Body of pancreas (tissue), 4 donors: ENCODE measurements at places on chromosomes 5 and 9.

- DNase-seq: no peak
Measured at GRCh38 chr9:97571664-97572063, 61.5 kb downstream of the TSTD2 start.

DNA sequence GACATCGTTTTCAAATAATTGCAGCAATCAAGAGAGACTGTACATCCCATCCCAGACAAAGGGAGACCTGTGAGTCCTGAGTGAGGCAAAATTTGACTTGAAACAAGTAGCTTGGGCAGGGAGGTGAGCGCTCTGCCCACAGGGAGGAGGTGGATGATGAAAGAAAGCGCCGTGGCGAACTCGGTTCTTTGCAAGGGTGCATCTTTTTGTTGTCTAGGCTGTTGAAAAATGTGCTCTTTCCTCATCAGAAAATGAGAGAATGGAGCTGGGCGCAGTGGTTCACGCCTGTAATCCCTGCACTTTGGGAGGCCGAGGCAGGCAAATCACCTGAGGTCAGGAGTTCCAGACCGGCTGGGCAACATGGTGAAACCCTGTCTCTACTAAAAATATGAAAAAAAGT is 150.5 kb downstream of the GAPVD1 start:
- DNase-seq: no peak

DNA sequence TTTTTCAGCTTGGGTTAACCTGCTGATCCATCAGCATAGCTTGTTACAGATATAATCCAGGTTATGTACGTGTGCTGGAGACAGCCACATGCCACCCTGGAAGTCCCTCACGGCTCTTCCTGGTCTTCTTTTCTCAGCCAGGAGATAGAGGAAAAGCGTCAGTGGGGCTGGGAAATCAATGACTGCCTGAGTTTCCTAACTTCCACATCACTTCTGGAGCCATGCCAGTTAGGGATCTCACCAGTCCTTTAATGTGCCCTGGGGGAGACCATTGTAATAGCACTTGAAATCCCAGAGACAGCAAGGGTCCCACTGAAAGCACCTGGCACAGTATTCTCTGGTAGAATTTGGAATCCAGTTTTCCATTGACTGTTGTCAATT is 29.2 kb downstream of the ANXA2R start:
- DNase-seq: no peak

DNA sequence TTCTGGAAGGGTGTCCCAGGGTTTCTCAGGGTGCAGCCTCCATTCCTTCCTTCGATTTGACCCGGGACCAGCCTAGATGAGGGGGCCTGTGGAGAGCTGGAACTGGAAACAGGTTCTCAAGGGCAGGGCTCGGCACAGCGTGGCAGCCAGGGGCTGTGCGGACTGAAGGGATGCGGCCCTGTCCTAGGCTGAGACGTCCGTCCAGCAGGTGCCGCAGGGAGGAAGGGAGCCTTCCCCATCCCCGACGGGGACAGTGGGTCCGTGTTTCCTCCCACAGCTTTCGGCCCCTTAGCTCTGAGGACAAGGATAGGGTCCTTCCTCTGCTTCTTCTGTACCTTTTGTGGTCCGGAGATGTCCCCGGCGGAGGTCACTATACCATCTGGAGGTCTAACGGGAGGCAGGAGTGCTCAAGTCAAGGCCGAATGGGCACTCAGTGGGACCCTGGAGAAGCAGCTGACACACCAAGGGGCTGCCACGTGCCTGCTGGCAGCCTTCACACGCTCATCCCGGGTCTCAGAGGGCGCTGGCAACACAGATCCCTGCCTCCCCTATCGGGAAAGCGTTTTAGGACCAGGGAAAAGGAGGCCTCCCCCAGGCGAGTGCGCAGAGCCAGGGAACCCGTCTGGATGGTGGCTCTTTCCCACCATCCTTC is 49.9 kb downstream of the USP20 start:
- peak; percentile 45 for DNase-seq

DNA sequence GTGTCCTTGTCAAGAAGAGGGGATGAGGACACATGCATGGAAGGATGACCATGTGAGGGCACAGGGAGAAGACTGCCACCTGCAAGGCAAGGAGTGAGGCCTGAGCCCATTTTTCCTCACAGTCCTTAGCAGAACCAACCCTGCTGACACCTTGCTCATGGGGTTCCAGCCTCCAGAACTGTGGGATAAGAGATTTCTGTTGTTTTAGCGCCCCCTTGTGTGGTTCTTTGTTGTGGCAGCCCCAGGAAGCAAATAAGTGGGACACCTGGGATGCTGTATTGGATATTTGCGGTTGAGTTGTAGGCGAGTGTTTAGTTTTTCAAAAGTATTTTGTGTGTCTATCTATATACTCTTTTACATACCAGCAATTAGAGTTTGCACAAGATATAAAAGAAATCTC is 206.4 kb downstream of the NXNL2 start:
- no peak for DNase-seq

DNA sequence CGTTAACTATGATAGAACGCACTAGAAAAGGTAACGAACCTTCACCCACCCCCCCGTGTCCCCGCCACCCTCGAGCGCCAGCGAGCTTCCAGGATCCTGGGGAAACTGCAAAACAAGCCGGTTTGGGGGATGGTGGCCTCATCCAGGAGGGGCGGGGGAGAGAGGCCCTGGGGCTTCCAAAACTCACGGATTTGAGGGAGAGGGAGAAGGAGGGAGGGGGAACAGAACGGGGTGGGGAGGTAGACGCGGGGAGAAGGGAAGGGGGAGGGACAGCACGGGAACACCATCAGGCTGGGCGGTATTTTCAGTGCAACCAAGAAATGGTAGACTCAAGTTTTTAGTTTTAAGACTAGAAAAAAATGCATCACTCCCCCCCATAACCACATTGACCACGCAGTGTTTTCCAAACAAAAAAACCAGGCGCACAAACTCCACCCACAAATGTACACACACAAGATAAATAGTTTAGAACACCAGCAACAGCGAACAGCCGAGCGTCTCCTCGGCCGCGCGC is 1.4 kb downstream of the NRARP start:
- peak; percentile 49 for DNase-seq

DNA sequence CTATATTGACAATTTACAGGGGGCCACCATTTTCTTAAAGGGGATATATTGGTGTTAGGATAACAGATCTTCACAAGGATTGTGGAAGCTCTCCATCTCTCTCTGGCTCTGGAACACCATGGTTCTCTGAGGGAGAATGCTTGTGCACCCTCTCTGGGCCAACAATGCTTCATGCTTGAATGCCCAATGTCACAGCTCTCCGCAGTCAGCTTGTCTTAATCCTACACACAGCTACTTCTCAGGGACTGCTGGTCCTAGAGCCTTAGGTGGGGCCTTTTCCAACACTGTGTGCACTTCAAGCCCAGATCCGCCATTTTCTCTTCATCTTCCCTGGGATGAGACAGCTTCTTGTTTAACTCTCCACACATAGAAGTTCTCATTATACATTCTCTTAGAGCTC is 6.9 kb upstream of the PDLIM4 start:
- no peak for DNase-seq

GRCh38 chr9:132006677-132007370 is 72.8 kb downstream of the MED27 start:
- DNase-seq: no peak

GRCh38 chr9:111599092-111599954 is at the start of gene PTGR1:
Gene PTGR1 (minus strand): TSS chr9:111599647. CDS start chr9:111597422, 2,225 bp downstream.
- peak; percentile 85 for DNase-seq

- DNase-seq: no peak
Measured at GRCh38 chr9:70580606-70581195, 166.2 kb upstream of the KLF9 start.

DNA sequence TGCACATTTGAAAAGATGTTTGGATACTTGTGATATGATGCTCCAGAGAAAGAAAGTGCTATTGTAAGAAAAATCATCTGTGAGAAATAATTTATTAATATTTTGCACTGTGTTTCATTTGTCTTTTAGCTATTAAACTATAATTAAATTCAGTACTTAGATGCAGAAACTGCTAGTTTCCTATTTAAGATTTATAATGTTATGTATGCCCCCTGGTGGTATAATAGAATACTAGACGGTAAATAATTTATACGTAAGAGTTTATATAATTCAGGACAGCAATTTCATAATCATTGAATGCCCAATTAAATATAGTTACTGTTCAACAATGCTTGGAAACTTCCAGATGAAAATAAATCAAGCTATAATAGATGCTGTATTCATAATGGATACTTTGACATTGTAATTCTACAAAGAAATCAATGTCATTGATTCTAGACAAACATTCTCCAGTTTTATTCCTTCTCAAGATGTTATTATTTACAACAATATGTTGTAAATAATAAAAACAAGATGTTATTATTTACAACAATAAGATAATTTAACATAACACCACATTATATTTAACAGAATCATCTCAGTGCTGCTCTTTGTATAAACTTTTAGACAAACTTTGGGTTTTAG is 101.0 kb downstream of the TMEM232 start:
- no peak for DNase-seq

DNA sequence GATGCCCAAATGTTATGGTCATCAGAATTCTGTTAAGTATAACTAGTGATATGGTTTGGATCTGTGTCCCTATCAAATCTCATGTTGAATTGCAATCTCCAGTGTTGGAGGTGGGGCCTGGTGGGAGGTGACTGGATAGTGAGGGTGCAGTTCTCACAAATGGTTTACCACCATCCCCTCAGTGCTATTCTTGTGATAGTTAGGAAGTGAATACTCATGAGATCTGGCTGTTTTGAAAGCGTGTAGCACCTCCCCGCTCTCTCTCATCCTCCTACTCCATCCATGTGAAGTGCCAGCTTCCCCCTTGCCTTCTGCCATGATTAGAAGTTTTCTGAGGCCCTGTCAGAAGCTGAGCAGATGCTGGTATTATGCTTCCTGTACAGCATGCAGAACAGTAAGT is 359.5 kb downstream of the TMEM167A start:
- no peak for DNase-seq

DNA sequence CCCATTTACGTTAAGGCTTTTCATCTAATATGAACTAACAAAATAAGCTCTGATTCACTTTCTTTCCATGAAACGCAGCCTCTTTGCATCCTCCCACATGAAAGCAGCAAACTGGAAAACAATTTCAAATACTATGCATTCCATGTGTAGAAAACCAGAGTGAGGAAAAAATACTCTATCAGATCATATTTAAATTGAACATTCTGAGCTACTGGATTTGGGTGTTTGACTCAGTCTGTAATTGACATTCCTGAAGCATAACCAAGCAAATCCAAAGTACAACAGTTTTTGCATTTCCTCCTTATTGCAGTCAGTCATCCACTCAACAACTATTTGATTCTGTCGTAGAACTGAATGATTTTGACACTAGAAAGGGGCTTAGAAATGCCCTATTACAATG is 399.1 kb upstream of the NMUR2 start:
- no peak for DNase-seq

GRCh38 chr9:27572061-27572460 is 1.2 kb downstream of the C9orf72 start:
- DNase-seq: no peak

DNA sequence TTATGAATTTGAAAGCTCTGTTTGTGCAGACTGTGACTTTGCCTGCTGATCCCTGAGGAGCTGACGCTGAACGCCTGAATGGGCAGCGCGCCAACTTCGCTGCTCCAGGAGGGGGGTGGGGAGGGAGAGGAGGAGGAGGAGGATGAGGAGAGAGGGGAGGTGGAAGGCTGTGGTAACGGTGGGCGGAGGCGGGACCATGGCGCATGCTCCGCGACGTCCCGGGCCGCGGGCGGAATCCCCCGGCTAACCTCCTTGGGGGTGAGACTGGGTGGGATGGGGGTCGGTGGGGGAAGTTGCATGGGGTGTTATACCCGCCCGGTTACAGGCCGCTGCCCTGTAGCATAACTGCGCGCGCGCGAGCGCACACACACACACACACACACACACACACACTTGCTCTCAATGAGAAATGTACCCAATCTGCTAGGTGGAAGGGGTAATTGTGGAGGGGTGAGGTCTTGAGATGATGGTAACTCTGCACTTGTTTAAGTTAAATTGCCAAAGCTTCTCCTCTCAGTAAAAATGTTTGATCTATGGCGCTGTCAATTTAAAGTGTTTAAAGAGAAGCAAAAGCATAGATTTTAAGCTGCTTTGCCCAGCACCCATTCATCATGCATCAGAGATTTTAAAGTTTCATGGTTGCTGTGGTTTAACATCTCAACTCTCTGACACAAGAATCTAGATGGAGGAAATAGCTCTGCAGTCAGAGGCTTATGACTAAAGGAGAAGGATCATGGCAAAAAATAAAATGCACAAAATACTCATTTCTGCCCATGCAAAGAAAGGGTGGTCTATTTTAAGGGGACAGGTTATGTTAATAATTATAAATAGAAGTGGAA is 76.6 kb upstream of the TBCA start:
- DNase-seq: peak; percentile 27

GRCh38 chr5:111411301-111411700 is 101.0 kb downstream of the STARD4 start:
- DNase-seq: no peak

- no peak for DNase-seq
Measured at GRCh38 chr9:77997611-77998284, 33.9 kb downstream of the GNAQ start.

GRCh38 chr5:773517-774264 is 10.8 kb downstream of the ZDHHC11B start:
- peak; percentile 89 for DNase-seq

- DNase-seq: no peak
Measured at GRCh38 chr5:92908952-92909601, 671.9 kb downstream of the NR2F1-AS1 start.

GRCh38 chr5:53191548-53192165 is 82.1 kb upstream of the MOCS2 start:
- no peak for DNase-seq
